Osteoblast (primary cell): ENCODE measurements at places on chromosomes 16 and 17. TPM values are rescaled to one million over a fixed set of nuclear protein-coding genes. Genes with fewer than 3 reads are reported as not detected.

STH gene
- not detected in 2 replicates for total RNA-seq

TM4SF5 gene
- total RNA-seq = not detected in 2 replicates

RAB11FIP4 gene
- total RNA-seq = 0.29 and 0.72 TPM in 2 replicates

TBC1D3G gene
- total RNA-seq = 2.9 TPM in 1 of 2 replicates, not detected in the other

GUCY2D gene
- total RNA-seq = not detected in 2 replicates

FBXW10B gene
- total RNA-seq = 0.29 and 0.36 TPM in 2 replicates

DNA sequence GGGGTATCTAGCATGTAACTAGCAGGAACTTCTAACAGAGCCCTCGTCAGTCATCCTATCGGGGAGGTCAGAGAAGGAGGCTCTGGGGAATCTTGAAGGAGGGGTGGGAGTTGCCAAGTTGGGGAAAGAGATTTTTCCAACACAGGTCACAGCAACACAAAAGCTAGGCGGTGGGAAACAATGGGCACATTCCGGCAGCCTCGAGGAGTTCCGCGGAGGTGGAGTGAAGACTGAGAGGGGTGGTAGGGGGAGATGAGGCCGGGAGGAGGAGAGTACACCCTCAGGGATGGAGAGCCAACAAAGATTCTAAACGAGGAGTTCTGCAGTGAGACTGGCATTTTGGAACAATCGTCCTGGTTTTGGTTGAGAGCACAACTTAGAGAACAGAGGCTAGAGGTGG lies 13.5 kb upstream of the CALB2 start:
- no peak for DNase-seq

- DNase-seq = no peak
Observed at GRCh38 chr16:68450741-68451255, 2.5 kb upstream of the SMPD3 start.

DNA sequence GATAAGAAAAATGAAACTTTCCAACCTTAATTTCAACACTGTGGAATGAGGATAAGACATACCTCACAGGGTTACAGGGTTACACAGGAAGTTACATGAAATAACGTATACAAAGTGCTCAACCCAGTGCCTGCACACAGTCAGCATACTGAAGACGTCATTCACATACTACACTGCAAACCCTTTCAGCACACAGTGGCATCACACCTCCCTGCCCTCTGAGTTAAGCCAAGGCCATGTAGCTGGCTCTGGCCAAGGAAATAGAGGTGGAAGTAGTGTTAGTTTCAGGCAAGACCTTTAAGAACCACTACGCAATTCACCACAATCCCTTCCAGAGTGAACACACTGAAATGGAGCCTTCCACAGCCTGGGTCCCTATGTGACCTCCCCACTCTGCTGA lies 46.6 kb upstream of the GSG1L start:
- no peak for DNase-seq

DNA sequence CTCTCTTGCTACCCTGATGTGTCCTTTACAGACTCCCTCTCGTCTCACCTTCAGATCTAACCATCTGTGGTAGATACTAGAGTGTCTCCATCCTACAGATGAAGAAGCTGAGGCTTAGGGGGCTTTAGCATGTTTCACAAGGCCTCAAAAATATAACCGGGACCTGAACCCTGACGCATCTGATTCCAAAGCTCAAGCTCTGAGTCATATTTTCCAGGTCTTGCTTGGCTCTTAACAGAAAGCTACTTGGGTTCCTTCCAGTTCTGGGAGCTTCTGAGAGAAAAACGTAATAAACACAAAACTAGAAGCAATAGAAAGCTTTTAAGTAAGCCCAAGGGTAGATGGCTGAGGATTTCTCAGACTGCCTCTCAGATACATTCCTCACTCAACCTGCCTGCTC lies 224.3 kb upstream of the EEF2KMT start:
- no peak for DNase-seq

DNA sequence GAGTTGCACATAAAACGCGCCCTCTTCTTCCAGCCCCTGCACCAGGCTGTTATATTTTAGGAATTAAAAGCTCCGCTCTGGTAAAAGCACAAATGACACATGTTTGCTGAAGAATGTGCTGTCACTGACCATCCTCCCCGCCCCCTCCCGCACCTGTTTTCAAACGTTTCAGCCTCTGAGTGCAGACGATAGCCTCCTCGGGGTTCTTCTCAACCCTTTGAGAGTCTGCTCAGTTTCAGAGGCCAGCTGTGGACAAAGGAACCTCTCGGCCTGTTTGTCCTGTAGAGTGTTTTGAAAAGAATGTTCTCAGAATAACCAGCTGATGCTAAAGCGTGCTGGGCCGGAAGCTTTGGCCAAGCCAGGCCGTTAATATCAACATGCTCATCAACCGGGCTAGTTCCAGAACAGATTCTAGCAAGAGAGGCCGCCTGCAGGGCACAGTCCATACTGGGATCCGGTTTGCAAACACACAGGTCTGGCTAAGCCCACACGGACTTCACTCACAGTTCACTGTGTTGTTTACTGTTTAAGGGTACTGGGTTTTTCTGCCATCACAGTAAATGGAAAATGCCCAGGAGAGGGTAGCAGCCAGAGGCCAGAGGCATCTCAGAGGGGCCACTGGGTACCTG lies 6.4 kb upstream of the CACNG4 start:
- DNase-seq = peak; percentile 31

DNA sequence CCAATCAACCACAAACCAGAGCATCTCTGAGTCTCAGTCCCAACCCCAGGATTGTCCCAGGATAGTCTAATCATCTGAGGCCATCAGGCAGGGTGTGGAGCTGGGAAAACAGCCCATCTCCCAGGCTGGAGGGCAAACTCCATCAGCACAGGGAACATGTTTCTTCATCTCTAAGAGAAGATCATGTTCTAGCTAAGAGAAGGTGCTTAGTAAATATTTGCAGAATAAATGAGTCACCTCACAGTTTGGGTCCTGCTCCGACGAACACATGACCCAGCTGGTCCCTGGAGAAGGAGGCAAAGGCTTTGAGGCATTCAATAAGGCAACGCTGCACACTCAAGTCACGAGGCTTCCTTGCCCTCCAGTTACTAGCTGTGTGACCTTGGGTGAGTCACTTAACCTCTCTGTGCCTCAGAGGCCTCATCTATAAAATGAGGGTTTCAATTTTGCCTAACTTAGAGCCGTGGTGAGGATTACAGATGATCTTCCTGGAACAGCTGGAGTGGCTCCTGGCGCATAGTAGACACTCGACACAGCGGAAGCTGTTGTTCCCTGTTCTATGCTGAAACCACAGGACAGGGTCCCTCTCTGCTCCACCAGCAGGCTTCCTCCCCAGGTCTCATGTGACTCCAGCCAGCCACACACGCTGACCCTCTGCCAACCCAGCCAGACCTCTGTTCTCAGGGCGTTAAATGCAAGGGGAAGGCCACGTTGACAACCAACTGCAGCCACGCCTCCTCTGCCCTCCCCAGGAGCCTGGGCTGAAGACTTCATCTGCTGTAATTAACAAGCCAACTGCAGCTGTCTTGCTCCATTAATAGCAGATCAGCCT lies 10.3 kb upstream of the RPL38 start:
- peak; percentile 68 for DNase-seq

GRCh38 chr16:63618896-63619485 lies 1502.9 kb downstream of the CDH11 start:
- peak; percentile 61 for DNase-seq

GRCh38 chr16:49462989-49463371 lies 89.4 kb downstream of the C16orf78 start:
- no peak for DNase-seq

- DNase-seq = peak; percentile 75
Observed at GRCh38 chr17:74380086-74380958, 13.0 kb downstream of the GPR142 start.

DNA sequence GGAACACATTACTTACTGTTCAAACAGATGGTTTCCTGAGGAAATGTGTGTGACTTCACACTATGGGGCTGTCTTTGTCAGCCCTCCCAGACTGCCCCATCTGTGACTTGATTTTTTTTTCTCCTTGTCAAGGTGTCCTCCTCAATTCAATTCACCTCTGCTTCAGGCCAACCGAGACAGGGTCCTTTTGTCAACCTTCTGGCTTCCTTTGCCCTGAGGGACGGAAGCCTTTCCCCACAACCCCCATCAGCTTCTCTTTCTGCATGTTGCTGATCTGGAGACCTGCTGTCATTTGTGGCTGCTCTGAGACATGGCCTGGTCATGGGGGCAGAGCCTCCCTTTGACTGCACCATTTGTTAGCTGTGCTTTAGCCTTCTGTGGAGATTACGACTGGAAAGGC lies 21.3 kb upstream of the RGS9 start:
- no peak for DNase-seq

- DNase-seq = peak; percentile 100
Observed at GRCh38 chr16:30786115-30786935, 680 bp downstream of the ZNF629 start.

GRCh38 chr17:82021107-82021899 lies 1.4 kb downstream of the CENPX start:
- DNase-seq = peak; percentile 99

GRCh38 chr16:66387817-66388332 lies 21.4 kb downstream of the CDH5 start:
- no peak for DNase-seq

- DNase-seq = no peak
Observed at GRCh38 chr17:21373036-21373435, 3.1 kb upstream of the KCNJ12 start.

DNA sequence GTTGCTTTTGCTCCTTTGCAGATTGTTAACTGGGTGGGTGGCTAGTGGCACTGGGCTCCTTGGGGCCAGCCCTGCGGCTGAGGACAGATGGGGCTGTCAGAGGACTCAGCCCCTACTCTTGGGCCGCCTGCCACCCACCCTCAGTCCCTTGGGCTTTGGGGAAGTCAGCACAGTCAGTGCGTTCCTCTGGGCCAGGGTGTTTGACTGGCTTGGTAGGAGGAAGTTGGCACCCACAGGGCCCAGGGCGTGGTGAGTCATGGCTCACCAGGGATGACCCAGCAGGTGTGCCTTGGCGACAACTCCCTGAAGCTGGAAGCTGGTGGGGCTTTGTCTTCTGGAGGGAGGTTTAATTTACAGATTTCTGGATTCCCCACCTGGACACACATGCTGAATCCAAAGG lies 32.4 kb downstream of the HAPSTR1 start:
- peak; percentile 81 for DNase-seq

- DNase-seq = no peak
Observed at GRCh38 chr16:11985250-11985649, 8.7 kb downstream of the SNX29 start.

- DNase-seq = peak; percentile 98
Observed at GRCh38 chr16:88649924-88650748, 717 bp downstream of the CYBA start.

- DNase-seq = peak; percentile 22
Observed at GRCh38 chr16:4512473-4512872, 26.1 kb downstream of the CDIP1 start.

- DNase-seq = no peak
Observed at GRCh38 chr16:15686287-15686686, 36.2 kb downstream of the NDE1 start.

DNA sequence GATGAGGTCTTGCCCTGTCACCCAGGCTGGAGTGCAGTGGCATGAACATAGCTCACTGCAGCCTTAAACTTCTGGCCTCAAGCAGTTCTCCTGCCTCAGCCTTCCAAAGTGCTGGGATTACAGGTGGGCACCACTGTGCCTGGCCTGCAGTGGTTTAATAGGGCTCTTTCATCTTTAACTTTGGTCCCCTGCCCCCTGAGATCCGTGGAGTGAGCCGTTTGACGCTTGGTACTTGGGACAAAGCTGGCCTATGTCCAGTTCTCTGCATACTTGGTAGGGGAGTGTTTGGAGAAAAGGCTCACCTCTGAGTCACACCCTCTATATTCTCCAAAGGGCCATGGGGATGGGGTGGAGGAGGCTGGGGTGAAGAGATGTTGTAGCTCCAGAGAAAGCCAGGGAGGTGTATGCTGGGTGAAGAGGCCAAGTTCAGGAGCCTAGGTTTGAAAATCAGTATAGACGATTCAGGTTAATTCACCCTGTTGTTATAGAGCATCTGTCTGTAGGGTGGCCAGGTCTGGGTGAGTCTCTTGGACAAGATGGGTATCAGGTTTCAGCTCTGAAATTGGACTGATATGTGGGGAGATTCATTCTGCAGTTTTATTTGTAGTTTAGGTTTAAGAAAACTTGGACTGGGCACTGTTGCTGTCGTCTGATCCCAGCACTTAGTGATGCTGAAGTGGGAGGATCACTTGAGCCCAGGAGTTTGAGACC lies 17.6 kb downstream of the ABCC1 start:
- peak; percentile 84 for DNase-seq

- DNase-seq = peak; percentile 59
Observed at GRCh38 chr17:75114552-75115314, 5.0 kb downstream of the ARMC7 start.

DNA sequence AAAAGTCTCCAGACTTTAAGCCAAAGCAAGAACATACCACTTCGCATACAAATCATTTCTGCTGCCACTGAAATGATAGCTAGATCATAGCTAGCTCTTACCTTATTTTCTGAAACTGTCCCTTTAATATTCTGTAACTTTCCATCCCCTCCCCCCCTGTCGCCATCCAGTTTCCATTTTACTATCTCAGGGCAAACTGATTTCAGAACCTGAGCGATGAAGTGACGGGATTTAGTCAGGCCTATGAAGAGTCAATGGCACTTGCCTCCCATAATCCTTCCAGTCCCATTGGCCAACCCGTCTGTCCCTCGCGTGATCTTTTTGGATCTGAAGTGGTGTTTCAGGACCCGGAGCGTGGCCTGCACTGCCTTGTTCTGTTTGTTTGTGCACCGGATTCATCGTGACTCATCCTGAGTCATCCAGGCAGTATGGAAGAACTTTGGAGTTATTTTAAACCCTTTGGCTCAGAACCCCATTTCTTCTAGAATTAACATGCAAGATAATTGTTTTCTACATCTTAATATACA lies 199.8 kb upstream of the CHMP6 start:
- DNase-seq = peak; percentile 97

- DNase-seq = no peak
Observed at GRCh38 chr17:27530764-27531391, 74.6 kb downstream of the KSR1 start.

DNA sequence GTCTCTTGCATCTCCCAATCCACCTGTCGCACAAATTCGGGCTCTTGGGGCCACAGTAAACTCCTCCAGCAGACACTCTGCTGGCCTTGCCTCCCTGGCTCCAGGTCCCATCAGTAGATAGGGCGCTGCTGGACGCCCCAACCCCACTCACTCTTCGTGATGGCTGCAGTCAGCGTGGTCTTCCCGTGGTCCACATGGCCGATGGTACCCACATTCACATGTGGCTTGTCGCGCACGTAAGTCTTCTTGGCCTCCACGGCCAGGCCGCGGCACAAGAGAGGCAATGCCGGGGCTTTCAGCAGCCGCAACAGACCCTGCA lies 428 bp downstream of the TUFM start:
- no peak for DNase-seq

DNA sequence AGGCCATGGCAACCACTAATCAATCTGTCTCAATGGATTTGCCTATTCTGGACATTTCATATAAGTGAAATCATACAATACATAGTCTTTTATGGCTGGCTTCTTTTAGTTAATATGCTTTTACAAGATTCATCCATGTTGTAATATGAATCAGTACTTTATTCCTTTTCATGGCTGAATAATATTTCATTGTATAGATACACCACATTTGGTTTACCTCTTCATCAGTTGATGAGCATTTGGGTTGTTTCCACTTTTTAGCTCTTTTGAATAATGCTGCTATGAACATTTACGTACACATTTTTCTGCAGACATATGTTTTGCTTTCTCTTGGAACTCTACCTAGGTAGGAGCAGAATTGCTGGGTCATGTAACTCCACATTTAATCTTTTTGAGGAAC lies 2.8 kb upstream of the ZNRF1 start:
- no peak for DNase-seq

GRCh38 chr16:79914961-79915720 lies 314.6 kb upstream of the MAF start:
- no peak for DNase-seq

- DNase-seq = no peak
Observed at GRCh38 chr16:67025210-67025550, 3.8 kb upstream of the CBFB start.
